NCI-H345 (cell line): ENCODE measurements at places on chromosomes 5 and 9.
A peak's percentile ranks its signal among the peaks of the same experiment; 100 is the strongest.

GRCh38 chr5:127320032-127320965, 29.7 kb downstream of the MEGF10 start:
- DNase-seq, result no peak

DNA sequence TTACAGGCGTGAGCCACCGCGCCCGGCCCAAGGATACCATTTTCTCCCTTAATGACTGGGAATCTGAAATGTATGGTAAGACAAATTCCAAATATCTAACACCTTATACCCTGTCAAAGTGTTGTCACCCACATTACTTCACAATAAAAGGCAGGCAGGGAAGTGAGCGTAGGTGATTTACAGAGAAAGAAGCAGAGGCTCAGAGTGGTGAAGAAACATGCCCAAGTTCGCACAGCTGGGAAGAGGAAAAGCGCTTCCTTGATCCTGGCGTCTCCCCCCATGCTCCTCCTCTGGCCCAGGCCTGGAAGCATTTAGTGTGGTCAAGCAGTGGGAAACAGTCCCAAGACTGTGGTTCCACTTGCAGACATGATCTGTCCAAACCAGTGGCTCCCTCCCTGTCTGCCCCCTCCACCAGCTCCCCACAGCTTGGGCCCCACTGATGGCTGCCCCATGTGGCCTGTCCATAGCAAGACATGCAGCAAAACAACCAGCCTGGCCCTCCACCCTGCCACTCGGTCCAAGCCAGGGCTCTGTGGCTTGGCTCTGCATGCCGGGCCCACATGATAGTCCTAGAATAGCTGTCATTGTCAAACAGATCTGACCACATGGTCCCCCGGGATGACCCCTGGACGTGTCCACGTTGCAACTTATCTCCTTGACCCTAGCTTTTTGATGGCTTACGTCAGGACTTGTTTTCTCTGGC, 107.2 kb downstream of the TTLL11 start:
- no peak for DNase-seq

DNA sequence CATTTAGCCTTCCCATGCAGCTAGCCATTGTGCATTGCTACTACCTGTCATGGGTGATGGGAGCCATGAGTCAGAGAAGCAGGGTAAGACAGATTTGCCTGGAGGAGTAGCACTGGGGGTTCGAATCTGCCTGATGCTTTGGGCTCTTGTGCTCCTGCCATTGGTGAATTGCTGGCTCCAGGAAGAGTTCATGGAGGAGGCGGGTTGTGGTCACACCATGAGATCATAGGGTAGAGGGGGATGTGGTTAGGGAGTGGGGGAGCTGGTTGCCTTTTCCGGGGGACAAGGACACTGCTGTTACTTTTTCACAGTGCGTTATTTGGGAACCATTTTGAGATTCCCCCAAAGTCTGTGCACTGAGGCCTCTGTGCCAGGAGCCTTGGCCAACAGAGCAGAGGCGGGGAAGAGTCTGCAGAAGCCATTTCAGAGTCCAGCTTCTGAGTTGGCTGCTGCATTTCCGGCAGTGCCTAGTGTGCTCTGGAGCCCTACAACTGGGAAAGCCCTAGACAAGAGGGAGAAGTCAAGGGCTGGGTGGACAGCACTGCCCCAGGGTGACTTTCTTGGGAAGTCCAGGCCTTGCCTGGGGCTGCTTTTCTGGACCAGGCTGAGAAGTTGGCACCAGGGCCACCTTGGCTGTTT, 6.2 kb downstream of the ANGPTL2 start:
- no peak for DNase-seq

- no peak for DNase-seq
These were observed 5.5 kb downstream of the CNOT6 start for GRCh38 chr5:180499684-180500083.

DNA sequence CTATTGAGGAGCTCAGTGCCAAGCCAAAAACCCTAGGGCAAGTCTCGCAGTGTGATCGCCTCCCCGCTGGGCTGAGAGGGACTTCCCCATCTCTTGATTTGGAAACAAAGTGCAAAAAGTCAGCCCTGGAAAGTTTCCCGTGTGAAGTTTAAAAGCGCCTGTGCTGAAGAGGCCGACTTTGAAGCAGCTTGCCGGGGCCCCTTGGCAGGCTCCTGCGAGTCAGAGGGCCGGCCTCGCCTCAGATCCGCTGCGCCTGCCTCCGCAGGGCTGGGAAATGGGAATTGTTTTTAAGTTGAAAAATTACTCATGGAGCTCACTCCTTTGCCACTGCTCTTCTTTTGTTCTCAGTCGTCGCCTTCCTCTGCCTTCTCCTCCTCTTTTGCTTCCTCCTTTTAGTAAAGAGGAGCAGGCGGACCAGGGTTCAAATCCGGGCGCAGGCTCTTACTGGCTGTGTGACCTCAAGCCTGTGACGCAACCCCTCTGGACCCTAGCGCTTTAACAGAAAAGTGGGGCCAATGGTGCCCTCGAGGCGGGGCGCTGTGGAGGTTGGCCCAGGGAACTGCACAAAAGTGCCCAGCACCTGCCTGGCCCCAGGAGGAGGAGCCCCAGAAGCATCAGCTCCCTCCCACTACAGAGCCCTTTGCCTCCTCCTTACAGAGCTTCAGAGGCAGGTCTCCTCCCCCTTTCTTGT, 14.7 kb upstream of the LHX2 start:
- DNase-seq, result no peak

GRCh38 chr9:130927338-130927737, 11.7 kb downstream of the FIBCD1 start:
- no peak for DNase-seq

DNA sequence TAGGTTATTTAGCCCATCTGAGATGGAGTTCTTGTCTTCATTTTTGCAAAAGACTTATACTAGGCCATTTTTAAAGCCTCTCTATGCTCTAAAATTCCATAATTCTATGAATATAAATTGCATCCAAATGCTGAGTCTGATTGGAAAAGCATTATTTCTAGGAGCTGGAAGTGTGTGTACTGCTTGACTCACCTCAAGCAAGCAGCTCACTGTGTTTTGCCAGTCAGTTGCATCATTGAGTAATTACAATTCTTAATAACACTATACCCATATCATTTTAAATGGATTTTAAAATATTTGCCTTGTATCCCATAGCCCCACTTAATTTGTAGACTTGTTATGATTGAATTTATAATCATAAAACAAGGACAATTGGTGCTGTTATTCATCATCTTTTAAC, 161.0 kb downstream of the PAM start:
- no peak for DNase-seq

DNA sequence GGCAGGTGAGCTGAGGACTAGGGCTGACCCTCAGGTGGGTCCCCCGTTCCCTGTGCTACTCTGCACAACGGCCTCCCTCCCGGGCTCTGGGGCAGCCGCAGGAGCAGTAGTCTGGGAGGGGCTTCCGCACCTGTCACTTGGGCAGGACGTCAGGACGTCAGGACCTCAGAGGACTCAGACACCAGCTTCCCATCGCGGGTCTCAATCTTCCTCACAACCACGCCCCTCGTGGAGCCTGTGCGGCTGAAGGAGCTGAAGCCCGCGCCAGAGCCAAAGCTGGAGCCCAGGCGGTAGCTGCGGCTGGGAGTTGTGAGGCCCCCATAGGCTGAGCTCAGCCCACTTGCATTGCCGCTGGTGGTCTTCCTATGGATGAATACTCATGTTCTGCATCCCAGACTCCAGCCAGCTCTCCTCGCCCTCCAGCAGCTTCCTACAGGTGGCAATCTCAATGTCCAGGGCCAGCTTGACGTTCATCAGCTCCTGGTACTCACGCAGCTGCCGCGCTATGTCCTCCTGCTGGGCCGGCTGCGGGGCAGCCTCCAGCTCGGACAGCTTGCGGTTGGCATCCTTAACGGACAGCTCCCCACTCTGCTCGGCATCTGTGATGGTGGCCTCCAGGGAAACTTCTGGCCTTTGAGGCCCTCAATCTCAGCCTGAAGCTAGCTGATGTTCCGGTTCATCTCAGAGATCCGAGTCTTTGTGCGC, 381.4 kb upstream of the RGMB start:
- DNase-seq, result no peak

DNA sequence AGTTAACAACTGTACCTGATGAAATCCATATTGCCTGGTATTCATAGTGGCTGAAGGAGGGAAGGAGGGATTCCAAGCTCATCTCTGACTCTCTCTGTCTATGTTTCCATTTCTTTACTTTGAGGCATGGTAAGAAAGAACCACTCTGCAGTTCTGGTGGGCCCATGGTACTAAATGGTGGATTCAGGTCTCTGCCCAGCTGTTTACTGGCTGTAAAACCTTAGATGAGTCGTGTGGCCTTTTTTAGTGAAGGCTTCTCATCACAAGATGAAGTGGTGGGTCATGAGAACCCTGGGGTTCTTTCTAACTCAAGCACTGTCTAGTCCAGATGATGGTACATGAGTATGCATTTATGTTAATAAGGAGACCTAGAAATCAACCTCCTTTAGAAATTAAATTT, 49.7 kb downstream of the ZNF366 start:
- DNase-seq, result no peak

DNA sequence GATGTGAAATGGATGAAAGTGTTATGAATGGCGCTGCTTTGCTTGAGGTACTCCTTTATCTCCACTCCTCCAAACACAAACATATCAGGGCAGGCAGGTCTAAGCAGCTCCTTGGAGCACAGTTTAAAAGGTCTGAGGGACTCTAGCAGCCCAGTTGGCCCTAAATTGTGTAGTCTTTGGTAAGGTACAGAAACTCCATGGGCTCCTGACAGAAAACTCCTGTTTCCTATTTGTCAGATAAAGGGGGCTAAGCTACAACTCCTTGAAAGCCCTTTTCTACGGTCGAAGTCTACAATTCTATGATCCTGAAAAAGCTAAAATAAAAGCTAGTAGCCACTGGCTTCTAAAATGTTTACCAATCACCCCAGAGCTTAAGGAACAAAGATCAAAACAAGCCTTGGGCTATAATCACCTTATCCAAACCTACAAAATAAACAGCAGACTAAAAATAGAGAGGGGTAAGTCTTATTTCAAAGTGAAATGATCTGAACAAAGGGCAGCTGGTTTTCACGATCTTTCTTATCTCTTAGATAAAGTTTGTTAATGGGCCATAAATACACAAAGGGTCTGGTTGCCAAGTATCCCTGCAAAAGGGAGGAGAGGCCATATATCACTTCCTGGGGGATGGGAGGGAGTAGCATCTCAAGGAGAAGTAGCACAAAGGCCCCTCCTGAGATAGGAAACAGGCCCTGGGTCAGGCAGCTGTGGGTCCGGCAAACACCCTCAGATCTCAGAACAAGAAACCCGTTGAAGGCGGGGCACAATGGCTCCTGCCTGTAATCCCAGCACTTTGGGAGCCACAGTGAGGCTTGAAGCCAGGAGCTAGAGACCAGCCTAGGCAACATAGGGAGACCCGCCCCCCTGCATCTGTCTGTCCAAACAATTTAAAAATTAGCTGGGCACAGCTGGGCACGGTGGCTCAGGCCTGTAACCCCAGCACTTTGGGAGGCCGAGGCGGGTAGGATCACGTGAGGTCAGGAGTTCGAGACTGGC, 28.3 kb upstream of the DENND4C start:
- DNase-seq, result peak; percentile 35
